ENCODE measurements at places on chromosomes 2 and 18.

DNA sequence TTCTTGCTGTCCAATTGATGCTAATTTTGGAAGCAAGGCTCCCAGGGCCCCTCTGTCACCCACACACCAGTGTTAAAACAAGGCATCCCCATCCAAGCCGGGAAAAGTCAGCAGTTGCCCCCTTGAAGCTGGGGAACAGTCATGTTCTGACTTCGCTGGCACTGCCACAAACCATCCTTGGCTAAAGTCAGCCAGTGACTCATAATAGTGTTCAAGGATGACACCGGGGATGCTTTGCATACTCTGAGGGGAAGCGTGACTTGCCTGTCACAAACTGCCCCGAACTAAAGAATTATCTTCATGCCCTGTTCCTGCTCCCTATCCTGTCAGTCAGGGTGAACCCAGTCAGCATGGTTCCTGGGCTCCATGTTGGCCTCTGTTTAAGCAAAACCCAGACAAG, 37.0 kb downstream of the TGFA start:
- peak; percentile 3 for DNase-seq

DNA sequence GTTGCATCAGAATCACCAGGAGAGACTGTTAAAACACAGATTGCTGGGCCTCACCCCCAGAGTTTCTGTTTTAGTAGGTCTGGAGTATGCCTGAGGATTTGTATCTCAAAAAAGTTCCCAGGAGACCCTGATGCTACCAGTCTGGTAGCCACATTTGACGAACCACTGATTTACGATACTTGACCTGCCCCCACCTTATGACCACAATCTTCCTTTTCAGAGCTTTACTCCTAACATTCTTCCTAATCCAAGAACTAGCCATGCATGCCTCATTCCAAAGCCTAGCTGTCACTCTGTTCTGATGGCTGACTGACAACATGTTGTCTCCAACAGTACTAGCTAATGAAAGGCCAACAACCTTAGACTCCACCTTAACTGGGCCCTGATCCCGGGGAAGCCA, 191.4 kb downstream of the MBD2 start:
- DNase-seq: peak; percentile 92

DNA sequence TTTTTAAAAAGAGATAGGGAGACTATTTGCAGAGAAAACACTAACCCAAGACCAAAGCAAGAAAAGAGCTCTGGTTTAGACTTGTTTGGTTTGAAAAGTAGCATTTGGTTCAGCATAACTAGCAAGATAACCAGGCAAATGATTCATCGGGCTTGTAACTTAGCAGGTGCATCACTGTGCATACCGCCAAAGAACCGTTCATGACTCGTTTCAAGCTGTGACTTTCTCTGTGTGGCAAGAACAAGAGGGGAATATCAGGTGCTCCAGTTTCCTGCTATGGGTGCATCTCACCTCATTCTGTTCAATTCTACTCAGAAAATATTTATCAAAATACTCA, 244.9 kb downstream of the ETAA1 start:
- no peak for DNase-seq

- DNase-seq: no peak
Measured at GRCh38 chr18:23970161-23971096, 44.1 kb upstream of the TTC39C start.

GRCh38 chr18:55310044-55310676, 277.8 kb downstream of the TCF4 start:
- DNase-seq: no peak

GRCh38 chr2:127405255-127405610, 13.0 kb upstream of the PROC start:
- no peak for DNase-seq

DNA sequence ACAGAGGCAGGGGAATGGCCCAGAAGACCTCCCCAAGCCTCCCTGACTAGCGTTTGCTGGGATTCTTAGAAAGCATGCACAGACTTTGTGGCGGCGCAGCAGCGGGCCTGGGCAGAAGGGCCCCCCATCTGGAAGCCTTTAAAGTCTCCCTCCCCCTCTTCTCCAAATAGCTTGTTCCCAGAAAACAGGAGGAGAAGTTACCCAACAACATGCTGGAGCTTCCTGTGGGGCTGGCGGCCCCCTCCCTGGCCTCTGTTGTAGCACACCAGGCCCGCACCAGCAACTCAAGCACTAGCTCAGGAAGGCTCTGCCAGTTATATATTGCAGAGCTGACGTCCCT, 334.8 kb downstream of the DYSF start:
- peak; percentile 78 for DNase-seq

All from fibroblast of upper back skin (primary cell).